Left hindlimb (tissue), 1 donor: ENCODE measurements at places on chromosomes 12 and 14.

DNA sequence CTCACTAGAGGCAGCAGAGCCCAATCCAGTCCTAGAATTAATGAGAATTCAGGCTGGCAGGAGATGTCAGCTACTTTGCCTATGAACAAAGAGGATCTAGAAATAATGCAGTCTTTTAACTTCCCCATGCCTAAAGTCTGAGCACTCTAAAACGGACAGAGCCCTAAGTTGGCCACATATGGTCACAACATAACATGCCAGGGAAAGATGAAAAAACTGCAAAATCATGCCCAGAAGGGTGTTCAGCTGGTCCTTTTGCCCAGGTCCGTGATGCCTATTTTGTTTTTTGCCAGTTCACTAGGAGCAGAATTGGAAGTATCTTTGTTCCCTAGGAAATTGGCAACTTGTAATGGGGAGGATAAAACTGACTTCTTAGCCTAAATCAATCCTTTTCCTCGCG lies 20.3 kb upstream of the LMNTD1 start:
- DNase-seq = no peak

GRCh38 chr14:89350152-89350551 lies 66.9 kb downstream of the FOXN3 start:
- no peak for DNase-seq

DNA sequence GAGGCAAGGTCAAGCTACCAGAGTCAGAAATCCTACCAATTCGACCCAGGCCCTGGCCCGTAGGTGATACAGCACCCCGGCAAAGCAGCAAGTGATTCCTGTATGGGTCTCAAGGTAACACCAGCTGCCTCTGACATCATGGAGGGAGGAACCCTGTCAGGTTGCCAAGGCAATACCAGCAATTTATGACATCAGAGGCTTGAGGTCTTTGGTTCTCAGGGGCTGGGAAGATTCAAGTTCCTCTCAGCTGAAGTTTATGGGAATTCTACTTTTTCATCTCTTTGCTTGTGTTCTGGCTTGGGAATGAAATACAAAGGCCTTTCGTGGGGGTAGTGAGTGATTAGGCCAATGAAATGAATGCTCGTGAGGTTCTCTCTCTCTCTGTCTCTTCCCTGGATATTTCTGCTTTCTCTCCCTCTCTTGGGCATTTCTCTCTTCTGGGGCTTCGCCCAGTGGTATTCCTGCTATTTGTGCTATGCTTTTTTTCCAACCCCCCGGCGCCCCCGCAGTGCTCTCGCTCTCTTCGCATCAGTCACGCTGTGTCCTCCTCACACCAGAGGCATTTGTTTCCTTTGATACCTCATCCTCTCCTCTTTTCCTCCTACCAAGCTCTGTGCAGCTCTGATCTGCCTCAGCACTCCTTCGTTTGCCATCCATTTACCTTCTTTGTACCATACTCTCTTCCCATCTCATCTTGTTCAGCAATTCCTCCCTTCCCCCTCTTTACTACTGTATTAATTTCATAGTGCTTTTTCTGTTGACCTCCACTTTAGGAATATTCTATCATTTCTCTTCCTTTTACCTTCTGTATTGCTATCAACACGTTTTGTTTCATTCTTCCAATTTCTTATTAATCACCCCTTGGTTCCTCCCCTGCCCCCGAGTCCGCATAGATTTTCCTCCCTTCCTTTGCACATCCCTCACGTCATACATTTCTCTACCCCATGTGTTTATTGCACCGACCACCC lies 2.9 kb downstream of the ZFHX2 start:
- DNase-seq = peak; percentile 14

- no peak for DNase-seq
These were observed 48.2 kb downstream of the CALM1 start for GRCh38 chr14:90445011-90445410.

- no peak for DNase-seq
These were observed 3.9 kb upstream of the GPR84 start for GRCh38 chr12:54368025-54368708.
